ENCODE measurements at places on chromosomes 7 and 10. TPM values are rescaled to one million over a fixed set of nuclear protein-coding genes. Genes with fewer than 3 reads are reported as not detected.

GRCh38 chr7:41581041-41581440 is 121.8 kb downstream of the INHBA start:
- H3K4me1 ChIP-seq = no peaks in the 10 kb centered on the region
- no peaks in the 10 kb centered on the region for H3K27me3 ChIP-seq
- H3K36me3 ChIP-seq = no peaks in the 10 kb centered on the region
- H3K27ac ChIP-seq = no peak overlapping the region

- H3K27me3 ChIP-seq = no peaks in the 10 kb centered on the region
- no peaks in the 10 kb centered on the region for H3K4me1 ChIP-seq
- no peak overlapping the region for H3K4me3 ChIP-seq
- no peak for DNase-seq
Observed at GRCh38 chr10:117720931-117721835, 178.6 kb downstream of the EMX2 start.

GRCh38 chr7:244974-245373 is 45.0 kb upstream of the FOXL3 start:
- no peaks in the 10 kb centered on the region for H3K36me3 ChIP-seq
- no peaks in the 10 kb centered on the region for H3K4me1 ChIP-seq
- H3K27me3 ChIP-seq = no peaks in the 10 kb centered on the region
- no peak for DNase-seq
- H3K27ac ChIP-seq = no peak overlapping the region

- H3K4me3 ChIP-seq = no peak overlapping the region
- no peaks in the 10 kb centered on the region for H3K36me3 ChIP-seq
- no peaks in the 10 kb centered on the region for H3K4me1 ChIP-seq
- no peaks in the 10 kb centered on the region for H3K27me3 ChIP-seq
Observed at GRCh38 chr10:118851062-118852035, 96.6 kb upstream of the CACUL1 start.

The PDE1C gene
- total RNA-seq = 1.2 TPM

The UCMA gene
- total RNA-seq = not detected

DNA sequence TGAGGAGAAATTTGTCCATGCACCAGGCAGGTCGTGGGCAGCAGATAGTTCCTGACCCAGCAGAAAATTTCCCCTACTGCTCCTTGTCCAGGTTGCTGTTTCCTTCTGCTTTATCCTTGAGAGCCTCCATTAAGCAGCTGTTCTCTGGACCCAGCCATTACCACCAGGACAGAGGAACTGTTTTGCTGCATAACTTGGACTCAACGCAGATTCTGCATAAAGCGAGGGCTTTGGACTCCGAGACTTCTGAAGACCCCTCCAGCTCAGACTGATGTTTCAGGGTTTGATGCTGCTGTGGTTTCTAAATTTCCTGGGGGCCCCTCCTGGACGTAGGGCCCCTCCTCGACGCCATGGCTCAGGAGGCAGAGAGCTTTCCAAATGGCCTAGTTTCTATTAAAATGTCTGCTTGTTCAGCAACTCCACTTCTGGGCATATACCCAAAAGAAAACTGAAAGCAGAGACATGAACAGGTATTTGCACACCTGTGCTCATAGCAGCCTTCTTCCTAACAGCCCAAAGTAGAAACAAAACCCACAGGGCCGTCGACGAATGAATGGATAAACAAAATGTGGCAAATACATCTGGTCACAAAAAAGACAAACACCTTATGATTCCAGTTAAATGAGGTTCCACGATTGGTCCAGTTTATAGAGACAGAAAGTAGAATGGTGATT is 28.3 kb upstream of the LMTK2 start:
- no peaks in the 10 kb centered on the region for H3K4me1 ChIP-seq
- no peak overlapping the region for H3K4me3 ChIP-seq
- no peak overlapping the region for H3K27ac ChIP-seq
- no peaks in the 10 kb centered on the region for H3K27me3 ChIP-seq
- no peak for DNase-seq

- no peaks in the 10 kb centered on the region for H3K27me3 ChIP-seq
- H3K4me1 ChIP-seq = no peaks in the 10 kb centered on the region
- DNase-seq = no peak
- no peaks in the 10 kb centered on the region for H3K36me3 ChIP-seq
Observed at GRCh38 chr7:108292541-108292940, 162.4 kb upstream of the LAMB4 start.

DNA sequence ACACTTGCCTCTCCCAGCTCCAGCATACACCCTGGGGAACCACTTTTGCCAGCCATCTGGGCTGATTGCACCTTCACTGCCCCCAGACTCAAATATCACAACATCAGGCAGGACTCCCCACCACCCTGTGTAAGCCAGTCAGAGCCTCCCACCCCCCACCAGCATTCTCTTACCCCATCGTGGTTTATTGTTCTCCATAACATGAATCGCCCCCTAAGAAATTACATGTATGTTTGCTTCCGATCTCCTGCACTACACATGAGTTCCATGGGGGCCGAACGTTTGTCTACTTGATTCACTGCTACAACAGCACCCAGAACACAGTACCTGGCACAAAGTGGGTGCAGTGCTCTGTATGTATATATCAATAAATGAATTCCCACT is 39.4 kb downstream of the CREB3L2 start:
- no peaks in the 10 kb centered on the region for H3K4me1 ChIP-seq
- H3K36me3 ChIP-seq = no peaks in the 10 kb centered on the region

The BAG3 gene
- 48.9 TPM for total RNA-seq

The PTPRE gene
- 15.9 TPM for total RNA-seq

DNA sequence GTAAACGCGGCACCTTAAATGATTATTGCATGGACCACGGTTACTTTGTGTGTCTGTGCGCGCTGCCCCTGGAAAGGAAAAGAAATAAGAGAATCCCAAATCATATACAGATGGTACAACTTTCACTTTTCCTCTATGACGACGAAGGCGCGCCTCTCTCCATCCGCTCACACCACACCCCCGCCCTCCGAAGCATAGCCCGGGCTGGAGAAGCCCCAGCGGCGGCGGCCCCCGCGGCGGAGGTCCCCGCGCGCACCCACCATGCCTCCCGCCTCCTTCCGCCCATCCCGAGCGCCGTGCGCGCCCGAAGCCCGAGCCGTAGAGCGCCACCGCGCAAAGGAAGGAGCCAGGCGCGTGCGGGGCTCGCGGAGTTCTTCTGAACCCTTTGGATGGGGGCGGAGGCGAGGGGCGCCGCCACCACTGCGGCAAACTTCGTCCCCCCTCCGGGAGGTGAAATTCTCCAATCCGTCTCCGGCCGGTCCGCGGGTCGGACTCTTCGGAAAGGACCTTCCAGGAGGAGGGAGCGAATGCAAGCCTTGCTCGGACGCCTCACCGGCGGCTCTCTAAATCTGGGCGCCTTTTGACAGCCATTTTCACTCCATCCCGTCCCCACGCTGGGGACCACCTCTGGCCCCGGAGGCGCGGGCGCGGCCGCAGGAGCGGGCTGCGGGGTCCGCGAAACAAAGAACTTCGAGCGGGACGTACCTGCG is 588 bp downstream of the GLI3 start:
- H3K27ac ChIP-seq = peak overlapping the region; percentile 69
- no peaks in the 10 kb centered on the region for H3K4me1 ChIP-seq
- DNase-seq = peak; percentile 34
- no peaks in the 10 kb centered on the region for H3K36me3 ChIP-seq
- H3K27me3 ChIP-seq = peaks cover 22% of the 10 kb centered on the region

DNA sequence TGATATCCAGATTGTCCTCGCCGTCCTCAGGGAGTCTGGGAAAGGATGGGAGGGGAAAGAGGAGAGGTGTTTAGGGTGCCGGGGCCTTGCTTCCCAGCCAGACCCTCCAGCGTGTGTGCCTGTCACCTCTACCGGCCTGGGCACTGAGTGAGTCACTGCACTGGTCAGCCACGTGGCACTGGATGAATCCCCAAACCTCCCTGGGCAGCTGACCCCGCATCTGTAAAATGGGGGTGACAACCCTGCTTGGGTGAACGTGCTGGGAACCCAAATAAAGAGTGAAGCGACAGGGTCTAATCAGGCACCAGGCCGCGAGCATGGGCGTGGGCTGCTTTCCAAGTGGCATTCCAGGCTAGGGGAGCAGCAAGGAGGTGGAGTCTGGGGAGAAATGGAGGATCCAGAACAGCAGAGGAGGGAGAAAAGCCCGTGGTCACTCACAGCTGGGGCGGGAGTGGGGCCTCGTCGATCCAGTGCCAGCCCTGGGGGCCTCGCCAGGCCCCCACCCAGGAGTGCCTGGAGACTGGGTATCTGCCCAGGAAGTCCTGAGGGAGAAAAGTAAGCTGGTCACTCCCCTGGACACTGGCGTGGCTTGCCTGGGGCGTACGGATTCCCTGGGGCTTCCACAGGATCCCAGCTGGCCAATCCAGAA is 29.7 kb downstream of the KLRG2 start:
- H3K27ac ChIP-seq = no peak overlapping the region
- no peaks in the 10 kb centered on the region for H3K4me1 ChIP-seq
- H3K4me3 ChIP-seq = no peak overlapping the region
- no peaks in the 10 kb centered on the region for H3K36me3 ChIP-seq

- no peaks in the 10 kb centered on the region for H3K27me3 ChIP-seq
- DNase-seq = peak; percentile 76
- no peaks in the 10 kb centered on the region for H3K4me1 ChIP-seq
- peak overlapping the region; percentile 81 for H3K27ac ChIP-seq
Observed at GRCh38 chr10:60140651-60141632, 234.6 kb upstream of the CCDC6 start.

DNA sequence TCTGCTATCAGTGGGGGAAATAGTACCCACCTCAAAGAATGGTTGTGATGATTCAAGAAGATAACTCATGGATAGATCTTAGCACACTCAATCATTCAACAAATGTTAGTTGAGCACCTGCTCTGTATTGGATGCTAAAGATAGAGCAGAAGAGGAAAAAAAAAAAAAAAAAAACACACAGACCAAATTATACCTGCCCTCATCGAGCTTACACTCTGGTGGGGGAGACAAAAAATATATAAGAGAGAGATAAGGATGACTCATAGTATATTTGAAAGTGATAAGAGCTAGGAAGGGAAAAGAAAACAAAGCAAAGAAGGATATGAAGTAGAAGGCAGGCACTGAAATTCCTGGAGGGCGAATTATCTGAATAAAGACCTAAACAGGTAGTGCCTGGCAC is 258.5 kb downstream of the SFMBT2 start:
- H3K27me3 ChIP-seq = no peaks in the 10 kb centered on the region
- no peak overlapping the region for H3K4me3 ChIP-seq
- H3K4me1 ChIP-seq = no peaks in the 10 kb centered on the region
- DNase-seq = no peak
- H3K27ac ChIP-seq = no peak overlapping the region

DNA sequence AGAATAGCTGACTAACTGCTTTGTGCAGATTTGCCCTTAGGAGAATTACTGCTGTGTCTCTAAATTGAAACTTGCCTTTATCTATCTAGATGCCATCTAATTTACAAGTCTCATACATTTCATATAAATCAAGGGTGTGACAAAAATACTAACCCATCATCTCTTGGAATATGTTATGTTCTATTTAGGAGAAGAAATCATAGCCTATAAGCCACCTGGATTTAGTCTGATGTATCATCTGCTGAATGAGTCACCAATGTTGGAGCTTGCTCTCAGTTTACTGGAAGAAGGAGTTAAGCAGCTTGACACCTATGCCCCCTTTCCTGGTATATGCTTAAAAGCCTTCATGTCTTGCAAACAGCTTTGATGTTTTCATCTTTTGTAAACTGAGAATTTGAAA is 43.5 kb downstream of the NUP205 start:
- no peak overlapping the region for H3K27ac ChIP-seq
- no peaks in the 10 kb centered on the region for H3K27me3 ChIP-seq
- no peak overlapping the region for H3K4me3 ChIP-seq
- no peak for DNase-seq

- H3K27ac ChIP-seq = no peak overlapping the region
- no peak overlapping the region for H3K4me3 ChIP-seq
- no peaks in the 10 kb centered on the region for H3K4me1 ChIP-seq
- no peaks in the 10 kb centered on the region for H3K36me3 ChIP-seq
- H3K27me3 ChIP-seq = no peaks in the 10 kb centered on the region
Observed at GRCh38 chr10:104559935-104560334, 81.2 kb upstream of the SORCS3 start.

- no peaks in the 10 kb centered on the region for H3K27me3 ChIP-seq
- DNase-seq = no peak
- H3K36me3 ChIP-seq = no peaks in the 10 kb centered on the region
- no peaks in the 10 kb centered on the region for H3K4me1 ChIP-seq
Observed at GRCh38 chr10:6400331-6400730, 179.7 kb downstream of the PRKCQ start.

GRCh38 chr7:41544241-41544640 is 158.6 kb downstream of the INHBA start:
- no peak for DNase-seq
- H3K4me3 ChIP-seq = no peak overlapping the region
- no peak overlapping the region for H3K27ac ChIP-seq
- H3K36me3 ChIP-seq = no peaks in the 10 kb centered on the region
- H3K27me3 ChIP-seq = no peaks in the 10 kb centered on the region

DNA sequence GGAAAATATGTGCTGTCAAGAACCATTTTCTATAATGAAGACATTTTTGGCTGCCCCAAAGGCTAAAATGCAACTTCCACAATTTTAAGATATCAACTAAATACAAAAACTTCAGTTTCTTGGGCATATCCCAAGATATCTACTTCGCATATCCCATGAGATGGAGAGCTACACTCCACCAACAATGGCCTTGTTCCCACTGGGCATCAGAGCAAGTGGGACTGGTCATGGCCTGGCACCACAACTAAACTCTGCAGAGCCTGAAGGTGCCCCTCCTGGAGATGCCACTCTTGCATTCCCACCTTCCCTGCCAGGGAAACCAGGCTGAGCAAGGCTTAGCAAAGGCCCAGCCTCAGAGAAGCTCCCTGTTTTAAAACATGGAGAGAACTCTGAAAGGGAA is 75.8 kb upstream of the LRRC17 start:
- DNase-seq = no peak
- H3K4me1 ChIP-seq = no peaks in the 10 kb centered on the region
- no peak overlapping the region for H3K4me3 ChIP-seq
- no peak overlapping the region for H3K27ac ChIP-seq
- H3K27me3 ChIP-seq = no peaks in the 10 kb centered on the region

GRCh38 chr7:92849322-92849721 is 12.9 kb upstream of the CDK6 start:
- H3K4me3 ChIP-seq = no peak overlapping the region
- no peaks in the 10 kb centered on the region for H3K36me3 ChIP-seq

The TMEM139 gene
- 27.2 TPM for total RNA-seq

The ATOH7 gene
- total RNA-seq = 0.17 TPM

The CCDC6 gene
- total RNA-seq = 91.0 TPM

GRCh38 chr10:103188853-103189252 is 4.2 kb downstream of the NT5C2 start:
- H3K36me3 ChIP-seq = no peaks in the 10 kb centered on the region
- no peaks in the 10 kb centered on the region for H3K27me3 ChIP-seq
- H3K27ac ChIP-seq = no peak overlapping the region
- H3K4me1 ChIP-seq = peaks cover 18% of the 10 kb centered on the region
- H3K4me3 ChIP-seq = no peak overlapping the region

- H3K4me3 ChIP-seq = no peak overlapping the region
- no peaks in the 10 kb centered on the region for H3K27me3 ChIP-seq
- H3K4me1 ChIP-seq = no peaks in the 10 kb centered on the region
- no peak overlapping the region for H3K27ac ChIP-seq
- DNase-seq = no peak
- no peaks in the 10 kb centered on the region for H3K36me3 ChIP-seq
Observed at GRCh38 chr7:45021604-45022296, 21.7 kb downstream of the CCM2 start.

All from colonic mucosa (tissue), 4 donors.